ENCODE measurements at places on chromosomes 3 and 15. TPM values are rescaled to one million over a fixed set of nuclear protein-coding genes. Genes with fewer than 3 reads are reported as not detected.

GRCh38 chr3:62500556-62501288 lies 127.4 kb upstream of the FEZF2 start:
- DNase-seq = no peak

DNA sequence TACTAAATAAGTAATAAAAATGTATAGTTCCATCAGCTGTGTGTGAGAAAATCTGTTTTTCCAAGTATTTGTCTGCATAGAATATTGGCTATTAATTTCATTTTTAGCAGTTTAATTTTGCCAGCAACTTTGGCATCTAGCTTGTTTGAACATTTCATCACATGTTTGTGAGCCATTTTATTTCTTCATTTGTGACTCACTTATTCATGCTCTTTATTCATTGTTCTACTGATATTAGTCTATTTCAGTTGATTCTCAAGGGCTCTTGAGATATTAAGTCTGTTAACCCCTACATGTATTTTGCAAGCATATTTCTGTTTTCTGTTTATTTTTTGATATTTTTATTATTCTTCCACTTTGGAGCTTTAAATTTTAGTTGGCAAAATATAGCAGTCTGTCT lies 74.0 kb upstream of the PHLDB2 start:
- no peak for DNase-seq

- DNase-seq = no peak
Measured at GRCh38 chr3:141231952-141232823, 563 bp downstream of the PXYLP1 start.

DNA sequence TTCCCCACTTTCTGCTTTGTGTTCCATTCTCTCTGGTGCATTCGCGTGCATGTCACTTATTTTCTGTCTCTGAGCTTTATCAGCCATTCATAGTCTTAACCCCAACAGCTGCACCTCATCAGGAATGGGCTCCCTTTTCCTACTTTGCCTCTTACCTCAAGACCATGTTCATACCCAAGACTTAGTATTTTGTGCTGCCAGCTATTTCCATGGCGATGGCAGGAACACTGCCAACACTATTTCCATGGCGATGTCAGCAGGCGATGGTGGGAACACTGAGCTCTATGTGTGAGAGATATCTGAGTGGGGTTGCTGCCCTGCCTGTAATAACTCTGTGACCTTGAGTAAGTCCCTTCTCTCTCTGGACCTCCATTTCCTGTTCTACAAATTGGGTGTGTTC lies 5.5 kb downstream of the ZNF35 start:
- no peak for DNase-seq

GRCh38 chr3:185759512-185759911 lies 65.3 kb downstream of the IGF2BP2 start:
- DNase-seq = no peak

Gene NISCH
- 64.7 TPM for polyA plus RNA-seq

DNA sequence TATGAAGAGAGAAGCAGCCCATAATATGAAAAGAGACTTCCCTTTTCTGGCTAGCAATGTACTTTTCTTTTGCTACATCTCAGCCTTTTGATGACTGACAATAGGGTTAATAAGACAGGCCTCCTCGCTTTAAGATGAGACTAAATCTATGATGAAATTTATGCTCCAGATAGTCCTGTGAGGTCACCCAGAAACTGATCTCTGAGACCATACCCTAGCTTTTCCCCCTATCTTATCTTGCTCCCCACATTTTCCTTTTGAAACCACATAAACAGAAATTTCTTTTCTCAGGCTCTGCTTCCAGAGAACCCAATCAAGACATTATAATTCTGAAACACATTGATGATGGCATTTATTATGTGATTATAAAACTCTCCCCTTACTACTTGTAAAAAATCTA lies 168.8 kb upstream of the CADM2 start:
- DNase-seq = no peak

Gene ALDH1A2
- 9.3 TPM for polyA plus RNA-seq

Gene ANKRD63
- polyA plus RNA-seq = 0.32 TPM

Gene EXD1
- 0.06 TPM for polyA plus RNA-seq

Gene GREM1
- 3.3 TPM for polyA plus RNA-seq

Gene ZIC1
- 24.8 TPM for polyA plus RNA-seq

Gene SAMMSON
- not detected for polyA plus RNA-seq

Gene SOX14
- polyA plus RNA-seq = not detected

- no peak for DNase-seq
Measured at GRCh38 chr15:74168711-74169126, 4.8 kb upstream of the ISLR start.

Gene CAPN7
- 24.9 TPM for polyA plus RNA-seq

GRCh38 chr3:149657926-149658743 lies at the start of gene WWTR1:
WWTR1 (minus strand) TSS chr3:149658025; CDS start chr3:149657306, 719 bp downstream.
- DNase-seq = peak; percentile 76

GRCh38 chr3:19947549-19948225 lies 790 bp downstream of the RAB5A start:
- DNase-seq = no peak

- DNase-seq = no peak
Measured at GRCh38 chr3:13199899-13200451, 126.7 kb upstream of the IQSEC1 start.

GRCh38 chr3:134517791-134518190 lies 31.9 kb downstream of the CEP63 start:
- DNase-seq = no peak

DNA sequence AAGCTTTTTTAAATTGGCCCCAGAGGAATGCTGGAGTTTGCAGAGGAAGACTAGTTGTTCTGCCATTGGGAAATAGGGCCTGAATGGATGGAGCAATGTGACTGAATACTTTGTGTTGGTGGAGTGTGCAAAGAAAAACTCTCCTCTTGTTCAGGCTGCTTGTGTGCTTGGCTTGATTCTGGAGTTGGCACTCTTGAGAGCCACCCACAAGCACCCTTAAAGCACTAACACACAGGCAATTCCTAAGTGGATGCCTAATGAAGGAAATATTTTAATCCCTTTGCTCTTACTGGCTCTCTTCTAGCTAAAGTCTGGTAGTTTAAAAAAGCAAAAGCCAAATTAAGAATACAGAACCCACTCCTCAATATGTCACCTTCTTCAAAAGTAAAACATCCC lies 304.4 kb upstream of the C2CD4B start:
- DNase-seq = no peak

Gene LDHAL6B
- 0.14 TPM for polyA plus RNA-seq

GRCh38 chr3:114929971-114930732 lies 216.9 kb downstream of the ZBTB20 start:
- DNase-seq = no peak

GRCh38 chr3:55191911-55192775 lies 264.3 kb upstream of the LRTM1 start:
- DNase-seq = no peak

- DNase-seq = no peak
Measured at GRCh38 chr3:86695752-86696151, 295.2 kb downstream of the VGLL3 start.

DNA sequence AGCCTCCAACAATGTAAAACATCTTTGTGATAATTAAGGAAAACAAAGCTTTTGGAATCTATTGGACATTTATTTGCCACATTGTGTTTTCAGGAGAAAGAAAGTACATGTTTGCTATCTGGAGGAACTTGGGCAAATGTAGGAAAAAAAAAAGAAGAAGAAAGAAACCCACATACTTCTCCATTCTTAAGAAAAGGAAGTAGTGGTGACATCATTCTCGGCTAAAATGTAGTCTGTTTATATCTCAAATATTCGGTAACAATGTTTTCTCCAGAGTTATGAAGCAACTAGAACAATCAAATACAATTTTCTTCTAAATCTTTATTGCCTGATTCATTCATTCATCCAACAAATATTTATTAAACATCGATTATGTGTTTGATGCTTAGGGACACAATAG lies 2.3 kb upstream of the TGFBR2 start:
- DNase-seq = no peak

DNA sequence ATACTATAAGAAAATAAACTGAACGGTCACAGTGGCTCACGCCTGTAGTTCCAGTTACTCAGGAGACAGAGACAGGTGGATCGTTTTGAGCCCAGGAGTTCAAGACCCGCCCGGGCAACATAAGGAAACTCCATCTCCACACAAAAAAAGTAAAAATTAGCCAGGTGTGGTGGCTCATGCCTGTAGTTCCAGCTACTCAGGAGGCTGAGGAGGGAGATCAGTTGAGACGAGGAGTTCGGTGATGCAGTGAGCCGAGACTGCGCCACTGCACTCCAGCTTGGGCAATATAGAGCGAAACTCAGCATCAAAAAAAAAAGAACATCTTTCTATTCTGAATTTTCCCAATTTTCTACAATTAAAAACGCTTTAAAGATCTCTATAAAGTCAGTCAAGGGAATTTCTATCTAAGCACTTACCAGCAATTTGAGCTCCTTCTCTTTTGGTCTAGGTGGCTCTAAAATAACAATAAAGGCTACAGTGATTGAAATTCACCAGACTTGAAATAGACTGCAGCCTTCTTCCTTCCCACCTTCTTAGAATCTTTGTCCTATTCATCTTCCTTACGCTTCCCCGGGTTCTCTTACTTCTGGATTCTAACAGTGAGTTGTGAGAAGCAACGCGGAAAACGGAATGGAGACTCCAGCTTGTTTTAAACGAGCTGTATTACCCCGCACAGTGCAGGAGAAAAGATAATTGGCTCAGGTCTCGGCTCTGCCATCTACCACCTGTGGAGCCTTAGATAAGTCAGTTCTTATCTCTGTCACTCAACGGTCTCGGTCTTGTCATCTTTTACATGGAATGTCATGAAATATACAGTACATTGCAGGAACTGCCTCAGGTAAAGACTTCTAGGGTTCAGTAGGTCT lies 812 bp upstream of the SEC62 start:
- no peak for DNase-seq

GRCh38 chr15:67017311-67017710 lies 48.1 kb upstream of the SMAD3 start:
- DNase-seq = no peak

GRCh38 chr3:78660957-78661356 lies 1106.8 kb downstream of the ROBO1 start:
- DNase-seq = no peak

- no peak for DNase-seq
Measured at GRCh38 chr3:124315215-124316033, 323.5 kb upstream of the ROPN1 start.

DNA sequence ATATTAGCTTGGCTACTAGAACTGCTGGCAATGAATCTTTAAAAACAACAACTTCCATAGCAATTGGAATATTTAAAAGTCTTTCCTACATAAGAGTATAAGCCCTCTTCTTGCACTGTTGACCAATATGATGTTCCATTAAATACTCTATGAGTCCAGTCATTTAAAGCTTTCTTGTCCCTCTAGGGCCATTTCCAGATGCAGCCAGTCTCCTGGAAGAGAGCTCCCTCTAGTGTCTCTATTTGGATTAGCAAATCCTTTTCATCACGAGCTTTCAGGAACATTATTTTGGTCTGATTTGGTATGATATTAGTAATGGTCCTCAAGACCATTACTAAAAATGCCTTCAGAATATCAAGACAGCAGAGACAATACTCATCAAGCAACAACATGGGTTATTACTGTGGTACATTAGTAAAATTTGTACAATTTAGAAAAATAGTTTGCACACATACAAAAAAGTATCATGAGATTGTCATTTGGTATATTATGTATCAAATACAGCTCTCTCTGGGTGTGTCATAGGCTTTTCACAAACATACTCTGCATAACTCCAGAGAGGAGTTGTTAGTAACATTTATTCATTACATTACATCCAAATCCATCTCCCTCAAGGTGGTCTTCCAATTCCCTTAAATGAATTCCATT lies 101.3 kb downstream of the DPH6 start:
- DNase-seq = no peak
